HS-27A (cell line): ENCODE measurements at places on chromosomes 7 and 10.
A peak's percentile ranks its signal among the peaks of the same experiment; 100 is the strongest.

DNA sequence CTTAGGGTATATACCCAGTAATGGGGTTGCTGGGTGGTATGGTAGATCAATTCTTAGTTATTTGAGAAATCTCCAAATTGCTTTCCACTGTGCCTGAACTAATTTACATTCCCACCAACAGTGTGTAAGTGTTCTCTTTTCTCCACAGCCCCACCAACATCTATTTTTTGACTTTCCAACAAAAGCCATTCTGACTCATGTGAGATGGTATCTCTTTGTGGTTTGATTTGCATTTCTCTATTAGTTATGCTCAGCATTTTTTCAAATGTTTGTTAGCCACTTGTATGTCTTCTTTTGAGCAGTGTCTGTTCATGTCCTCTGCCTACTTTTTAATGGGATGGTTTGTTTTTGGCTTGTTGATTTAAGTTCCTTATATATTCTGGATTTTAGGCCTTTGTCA is 66.4 kb downstream of the MGAM2 start:
- DNase-seq = no peak

GRCh38 chr7:97149843-97150242 is 32.3 kb downstream of the SDHAF3 start:
- DNase-seq = no peak

DNA sequence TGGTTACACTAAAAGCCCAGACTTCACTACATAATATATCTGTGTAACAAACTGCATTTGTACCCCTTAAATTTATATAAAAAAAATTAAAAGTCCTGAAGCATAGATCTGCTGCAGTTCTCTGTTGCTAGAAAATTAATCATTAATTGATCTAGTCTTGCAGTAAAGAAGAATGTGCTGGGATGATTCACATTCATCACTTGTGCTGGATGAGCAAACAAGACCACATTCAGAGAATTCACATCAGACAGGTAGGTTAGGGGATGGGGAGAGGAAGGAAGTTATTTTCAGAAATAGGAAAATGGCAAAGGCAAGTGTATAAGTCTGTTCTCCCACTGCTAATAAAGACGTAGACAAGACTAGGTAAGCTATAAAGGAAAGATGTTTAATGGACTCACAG is 1019.0 kb downstream of the KCNMA1 start:
- no peak for DNase-seq

DNA sequence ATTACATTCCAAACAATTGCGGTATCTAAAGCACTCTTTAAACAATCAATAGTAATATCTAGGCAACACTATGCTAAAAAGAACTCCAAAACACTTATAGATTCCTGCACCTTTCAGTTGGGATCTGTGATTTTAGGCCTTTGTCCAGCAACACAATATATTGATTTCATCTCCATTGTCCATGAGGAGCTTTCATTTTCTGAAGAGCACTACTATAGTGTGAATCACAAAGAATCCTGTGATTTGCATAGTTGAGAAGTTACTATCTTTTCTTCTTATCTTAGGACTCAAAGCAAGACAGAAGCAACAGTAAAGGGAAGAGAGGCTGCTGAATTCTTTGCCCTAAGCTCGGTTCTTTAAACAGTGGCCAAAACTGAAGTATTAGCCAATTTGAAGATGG is 846.8 kb downstream of the IPMK start:
- DNase-seq = no peak

DNA sequence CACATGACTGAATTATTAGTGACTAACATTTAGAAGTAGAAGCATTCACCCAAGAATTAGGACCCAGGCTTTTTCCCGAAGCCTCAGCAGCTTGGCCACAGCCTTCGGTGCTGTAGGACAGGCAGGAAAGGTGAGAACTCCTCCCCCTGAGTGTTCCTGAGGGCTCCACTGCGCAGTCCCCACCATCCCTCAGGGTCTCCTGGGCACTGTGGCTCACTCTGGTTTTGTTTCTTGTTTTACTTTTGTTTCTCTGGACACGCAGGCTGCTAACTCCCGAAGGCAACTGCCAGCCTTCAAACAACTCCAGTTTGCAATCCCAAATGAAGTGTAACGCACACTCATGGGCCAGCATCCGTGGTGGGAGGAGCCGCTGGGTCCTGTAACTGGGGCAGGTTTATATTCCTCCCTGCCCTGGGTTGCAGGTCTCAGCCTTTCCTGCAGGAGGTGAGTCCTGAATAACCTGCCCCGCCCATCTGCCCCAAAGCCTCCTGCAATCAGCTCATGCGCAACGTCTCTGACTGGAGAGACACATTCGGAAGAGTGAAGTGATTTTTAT is 492.9 kb downstream of the PTPRN2 start:
- no peak for DNase-seq

DNA sequence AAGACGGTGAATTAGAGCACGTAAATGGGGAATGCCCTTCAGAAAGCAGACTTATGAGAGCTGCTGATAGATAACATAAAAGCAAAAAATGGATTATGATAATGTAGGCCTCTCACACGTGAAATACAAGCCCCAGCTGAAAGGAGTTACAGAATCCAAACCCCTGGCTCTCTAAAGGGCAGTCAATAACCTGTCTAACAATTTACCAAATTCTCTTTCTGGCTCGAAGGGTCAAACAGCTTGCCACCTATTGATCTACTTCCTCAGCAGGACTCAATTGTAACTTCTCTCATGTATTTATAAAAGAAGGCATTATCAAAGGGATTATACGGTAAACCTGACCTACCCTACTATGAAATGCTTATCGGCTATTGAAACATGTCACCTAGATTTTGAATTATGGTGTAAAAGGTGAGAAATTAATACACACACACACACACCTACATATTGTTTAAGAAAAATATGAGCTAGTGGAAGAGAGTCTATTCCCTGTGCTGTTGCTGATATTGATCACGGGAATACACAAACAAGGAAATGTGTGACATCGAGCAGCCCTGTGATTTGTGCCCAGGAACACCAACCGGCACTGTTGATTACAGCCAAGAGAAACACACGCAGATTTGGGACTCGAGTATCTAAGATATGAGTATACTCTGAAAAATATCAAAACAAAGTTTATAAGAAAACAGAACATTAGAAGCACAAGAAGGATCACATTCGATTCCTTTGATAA is 135.6 kb upstream of the NEBL start:
- DNase-seq = no peak

DNA sequence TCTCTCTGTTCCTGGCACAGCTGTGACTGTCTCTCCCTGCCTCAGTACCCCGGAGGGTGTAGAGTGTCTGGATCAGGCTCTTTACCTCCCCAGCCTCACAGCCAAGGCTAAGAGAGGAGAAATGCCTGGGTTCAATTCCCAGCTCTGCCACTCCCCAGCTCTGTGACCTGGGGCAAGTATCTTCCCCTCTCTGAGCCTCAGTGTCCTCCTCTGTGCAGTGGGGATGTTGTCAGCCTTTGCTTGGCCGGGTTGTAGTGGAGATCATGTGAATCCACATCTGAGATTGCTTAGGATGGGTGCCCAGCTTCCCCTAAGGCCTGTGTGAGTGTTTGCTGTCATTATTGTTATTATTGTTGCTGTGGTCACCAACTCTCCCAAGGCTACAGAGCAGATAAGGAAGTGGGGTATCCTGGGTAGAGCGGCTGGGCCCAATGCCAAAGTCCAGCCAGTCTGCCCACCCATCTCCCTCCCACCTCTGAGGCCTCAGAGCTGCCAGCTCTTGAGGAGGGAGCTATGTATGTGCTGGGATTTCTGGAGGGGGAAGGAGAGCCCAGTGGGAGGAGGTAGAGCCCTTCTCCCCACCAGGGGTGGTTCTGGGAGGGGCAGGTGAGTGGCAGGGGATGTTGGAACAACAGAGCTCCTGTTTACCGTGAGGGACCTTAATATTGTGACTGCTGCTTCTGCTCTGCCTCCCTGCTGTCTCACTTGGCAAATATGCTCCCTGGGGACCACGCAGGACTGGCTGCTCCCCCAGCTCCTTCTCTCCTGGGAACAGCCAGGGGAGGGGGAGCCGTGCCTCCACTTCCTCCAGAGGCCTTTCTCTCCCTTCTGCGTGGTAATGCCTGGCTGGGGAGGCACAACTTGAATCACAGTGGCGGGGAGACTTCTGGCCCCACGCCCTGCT is 170.5 kb downstream of the RPS24 start:
- DNase-seq = no peak

- DNase-seq = no peak
These were observed 604 bp upstream of the SHTN1 start for GRCh38 chr10:117005527-117006055.

DNA sequence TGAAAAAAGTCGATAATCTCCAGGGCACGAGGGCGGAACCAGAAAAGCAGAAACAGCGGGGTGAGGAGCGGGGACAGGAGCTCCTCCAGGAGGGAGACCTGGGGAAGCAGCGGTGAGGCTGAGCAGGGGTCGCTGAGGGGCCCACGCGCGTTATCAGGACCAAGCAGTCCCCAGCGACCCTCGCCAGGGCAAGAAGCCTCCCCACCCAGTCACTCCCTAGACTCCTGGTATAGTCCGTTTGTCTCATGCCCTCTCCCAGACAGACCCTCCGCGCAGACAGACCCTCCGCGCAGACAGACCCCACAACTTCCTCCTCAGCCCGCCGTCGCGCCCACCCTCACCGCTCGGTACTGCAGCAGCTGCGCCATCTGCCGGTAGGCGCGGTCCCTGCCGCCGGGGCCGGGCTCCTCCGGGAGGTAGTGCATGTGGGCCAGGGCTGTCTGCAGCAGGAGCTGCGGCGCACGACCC is 6.3 kb downstream of the ATG9B start:
- DNase-seq = no peak

- DNase-seq = no peak
These were observed 199.3 kb upstream of the FZD1 start for GRCh38 chr7:91064938-91065337.

GRCh38 chr7:137652721-137653120 is 194.1 kb downstream of the DGKI start:
- DNase-seq = no peak

GRCh38 chr10:97759946-97760345 is 11.9 kb downstream of the SFRP5 start:
- DNase-seq = no peak

DNA sequence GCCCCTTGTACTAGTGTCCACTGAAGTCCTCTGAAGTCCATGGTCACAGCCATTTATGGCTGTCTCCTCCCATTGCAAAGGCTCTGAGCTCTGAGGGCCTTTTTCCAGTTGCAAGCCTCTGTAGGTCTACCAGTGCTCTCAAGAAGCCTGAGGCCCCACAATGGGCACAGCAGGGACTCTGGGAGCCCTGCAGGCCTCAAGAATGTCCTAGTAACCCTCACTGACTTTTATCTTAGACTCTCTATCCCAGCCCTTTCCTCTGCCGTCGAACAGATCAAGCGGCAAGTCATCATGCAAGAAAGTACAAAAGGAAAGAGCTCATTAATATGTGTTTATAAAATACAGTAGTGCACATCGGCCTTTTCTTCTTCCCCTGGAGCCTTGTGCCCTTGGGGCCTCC is 23.4 kb downstream of the VWA2 start:
- DNase-seq = no peak

- DNase-seq = no peak
These were observed 10.0 kb downstream of the BTBD16 start for GRCh38 chr10:122281018-122281626.

GRCh38 chr7:155069992-155070751 is at the start of gene HTR5A:
Gene HTR5A, plus strand, starts transcription at chr7:155070324. Its CDS starts 576 bp downstream, at chr7:155070900.
- DNase-seq = no peak

DNA sequence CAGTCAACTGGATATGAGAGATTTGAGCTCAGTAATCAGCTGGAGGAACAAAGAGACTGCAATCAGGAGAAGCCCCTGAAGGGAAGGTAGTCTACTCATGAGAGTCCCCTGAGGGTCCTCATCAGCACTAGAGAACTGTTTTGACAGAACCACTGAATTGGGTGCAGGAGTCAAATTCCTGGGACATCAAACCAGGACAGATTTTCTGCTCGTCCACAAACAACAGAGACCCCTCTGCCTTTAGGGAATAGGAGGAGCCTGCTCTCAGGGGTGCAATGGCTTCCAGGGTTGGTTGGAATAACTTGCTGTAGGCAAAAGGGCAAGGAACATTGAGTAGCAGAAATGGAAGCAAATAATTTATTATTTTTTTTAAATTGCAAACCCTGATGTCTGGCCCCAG is 21.9 kb upstream of the NEUROD6 start:
- no peak for DNase-seq

- DNase-seq = peak; percentile 29
These were observed 28.9 kb downstream of the SKIDA1 start for GRCh38 chr10:21496343-21497176.

DNA sequence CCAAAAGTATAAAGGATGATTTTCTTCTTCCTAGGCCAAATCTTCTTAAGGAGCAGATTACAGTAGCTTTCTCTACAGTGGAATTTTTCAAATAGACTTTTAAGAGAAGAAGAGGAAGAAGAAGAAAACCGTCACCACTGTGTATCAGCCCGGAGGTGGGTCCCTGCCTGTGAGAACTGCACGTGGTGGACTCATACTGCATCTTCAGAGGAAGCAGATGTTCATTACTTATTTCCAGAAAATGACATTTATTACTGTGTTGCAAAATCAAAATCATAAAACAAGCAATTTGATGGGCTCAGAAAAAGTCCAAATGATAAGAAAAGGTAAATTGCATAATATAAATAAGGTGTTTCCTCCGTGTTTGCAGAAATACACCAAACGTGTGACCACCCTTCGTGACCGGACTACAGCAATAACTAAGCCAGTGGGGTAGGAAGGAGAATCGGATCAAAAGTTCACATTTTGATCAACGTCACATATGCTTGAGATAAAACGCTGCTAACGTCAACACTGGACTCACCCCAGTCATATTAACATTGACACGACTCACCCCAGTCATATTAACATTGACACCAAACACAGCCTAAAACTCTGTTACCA is 179.2 kb downstream of the PTPRN2 start:
- DNase-seq = no peak

DNA sequence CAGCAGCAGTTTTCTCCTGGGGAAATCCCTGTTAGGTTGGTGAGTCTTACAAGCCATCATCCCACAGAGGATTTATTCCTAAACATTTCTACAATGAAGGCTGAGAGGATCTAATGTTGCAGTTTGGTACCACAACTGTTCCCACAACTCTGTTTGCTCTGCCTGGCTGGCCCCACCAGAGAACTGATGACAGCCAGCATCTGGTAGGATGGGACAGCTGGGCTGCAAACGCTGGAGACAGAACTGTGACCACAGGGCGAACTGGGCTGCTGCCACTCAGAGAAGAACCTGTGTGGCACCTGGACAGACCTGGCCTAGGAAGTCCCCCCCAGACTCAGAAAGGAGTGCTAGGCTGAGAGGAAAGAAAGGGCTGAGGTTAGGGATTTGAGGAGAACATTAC is 94.8 kb downstream of the CALN1 start:
- no peak for DNase-seq

DNA sequence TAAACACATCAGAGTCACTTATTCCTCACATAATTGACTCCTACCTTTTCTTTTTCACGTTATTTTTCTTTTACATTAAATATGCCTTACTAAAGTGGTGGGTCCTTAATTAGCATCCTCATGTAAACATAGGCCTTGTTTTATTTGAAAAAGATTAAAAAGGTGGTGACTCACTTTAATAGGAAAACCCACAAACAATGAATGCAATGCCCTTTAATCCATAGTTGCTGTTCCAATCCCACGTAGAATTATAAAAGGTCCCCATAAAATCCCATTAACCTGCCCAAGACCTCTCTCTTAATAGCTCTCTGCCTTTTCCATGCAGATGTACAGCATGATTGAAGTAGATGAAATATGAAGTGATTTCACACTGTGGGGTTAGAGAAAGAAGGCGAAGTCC is 32.2 kb downstream of the SLC16A12 start:
- no peak for DNase-seq

- DNase-seq = peak; percentile 26
These were observed 47.1 kb downstream of the NT5C2 start for GRCh38 chr10:103145860-103146466.

GRCh38 chr7:128309976-128310375 is 33.7 kb downstream of the RBM28 start:
- no peak for DNase-seq

- DNase-seq = no peak
These were observed 387.8 kb downstream of the SDK1 start for GRCh38 chr7:3688842-3689241.
